ENCODE measurements at places on chromosomes 6 and 20. TPM values are rescaled to one million over a fixed set of nuclear protein-coding genes. Genes with fewer than 3 reads are reported as not detected.
A peak's percentile ranks its signal among the peaks of the same experiment; 100 is the strongest.

TAGAP gene
- 4.2 TPM for total RNA-seq

DNA sequence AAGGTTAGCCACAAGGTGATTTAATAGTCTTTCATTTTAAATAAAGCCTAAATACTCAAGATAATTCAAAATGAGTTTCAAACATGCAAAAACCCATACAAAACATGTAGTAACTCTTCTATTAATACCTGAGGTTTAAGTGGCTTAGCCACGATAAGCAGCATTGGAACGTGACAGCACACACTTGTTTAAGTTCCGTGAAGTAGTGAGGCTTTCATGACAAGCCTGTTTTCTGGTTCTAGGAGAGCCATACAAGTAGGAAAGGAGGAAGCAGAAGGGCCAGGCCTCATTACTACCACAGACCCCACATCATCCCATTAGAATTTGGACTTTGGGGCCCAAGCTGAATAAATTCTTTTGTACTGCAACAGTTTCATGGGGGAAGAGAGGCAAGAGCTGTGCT is 54.3 kb upstream of the PRND start:
- DNase-seq = no peak

DNA sequence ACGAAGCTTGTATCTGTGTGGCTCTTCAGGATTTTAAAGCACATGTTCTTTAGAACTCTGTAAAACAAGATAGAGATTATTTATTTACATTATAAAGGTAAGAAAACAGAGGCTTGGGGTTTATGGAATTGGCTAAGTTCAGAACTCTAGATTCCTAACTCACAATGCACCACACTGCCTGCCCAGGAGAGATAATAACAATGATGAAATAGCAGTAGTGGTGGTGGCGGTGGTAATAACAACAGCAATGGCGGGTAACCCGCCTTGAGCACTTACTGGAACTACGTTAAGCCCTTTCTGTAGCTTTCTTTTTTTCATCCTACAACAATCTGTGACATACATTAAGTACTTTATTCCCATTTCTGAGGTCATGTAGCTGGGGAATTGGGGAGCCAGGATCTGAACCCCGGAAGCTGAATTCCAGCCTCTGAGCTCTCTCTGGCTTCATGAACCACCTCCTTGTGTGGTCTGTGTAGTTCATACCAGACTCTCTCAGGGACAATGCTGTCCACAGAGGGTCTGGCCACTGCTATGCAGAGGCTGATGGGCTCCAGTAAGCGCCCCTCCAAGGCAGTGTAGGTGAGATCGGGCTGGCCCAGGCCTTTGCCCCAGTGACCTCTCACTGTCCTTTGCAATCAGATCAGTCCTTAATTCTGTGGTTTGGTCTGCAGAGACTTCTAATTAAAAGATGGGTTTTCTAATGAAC is 260.9 kb downstream of the SLC24A3 start:
- no peak for DNase-seq

DNA sequence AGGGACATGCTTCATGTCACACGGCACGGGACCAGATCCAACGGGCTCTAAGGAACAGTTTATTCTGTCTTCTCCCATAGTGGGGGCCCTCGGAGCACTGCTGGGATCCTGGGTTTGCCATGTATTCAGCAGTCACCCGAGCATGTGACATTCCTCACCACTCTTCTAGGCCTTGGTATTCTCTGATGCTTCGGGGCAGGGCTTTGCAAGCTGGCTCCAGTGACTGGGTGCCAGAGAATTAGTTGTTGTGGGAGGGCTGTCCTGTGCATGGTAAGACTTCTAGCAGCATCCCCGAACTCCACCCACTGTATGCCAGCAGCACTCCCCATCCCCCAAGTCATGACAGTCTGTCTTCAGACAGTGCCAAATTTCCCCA is 5.4 kb downstream of the CCN5 start:
- no peak for DNase-seq

EYA2 gene
- 18.0 TPM for total RNA-seq

- no peak for DNase-seq
Observed at GRCh38 chr6:36873115-36873514, 1.5 kb downstream of the PPIL1 start.

DNA sequence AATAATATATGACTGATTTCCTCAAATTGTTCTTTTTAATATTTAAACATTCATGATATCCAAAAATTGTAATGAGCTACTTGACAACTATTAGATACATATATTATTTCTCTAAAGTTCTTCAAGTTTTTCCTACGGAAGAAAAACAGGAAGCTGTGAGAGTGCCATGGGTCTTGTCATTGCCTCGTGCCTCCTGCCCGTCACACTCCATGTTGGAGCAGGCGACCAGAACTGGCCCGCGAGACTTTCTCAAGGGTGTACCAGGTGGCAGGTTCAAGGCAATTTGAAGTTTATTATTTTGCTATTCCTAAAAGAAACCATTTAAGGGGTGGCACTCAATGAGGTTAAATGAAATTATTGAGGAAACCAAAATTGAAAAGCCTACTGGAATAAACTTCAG is 337.2 kb downstream of the HACE1 start:
- no peak for DNase-seq

FOXA2 gene
- total RNA-seq = not detected

DNA sequence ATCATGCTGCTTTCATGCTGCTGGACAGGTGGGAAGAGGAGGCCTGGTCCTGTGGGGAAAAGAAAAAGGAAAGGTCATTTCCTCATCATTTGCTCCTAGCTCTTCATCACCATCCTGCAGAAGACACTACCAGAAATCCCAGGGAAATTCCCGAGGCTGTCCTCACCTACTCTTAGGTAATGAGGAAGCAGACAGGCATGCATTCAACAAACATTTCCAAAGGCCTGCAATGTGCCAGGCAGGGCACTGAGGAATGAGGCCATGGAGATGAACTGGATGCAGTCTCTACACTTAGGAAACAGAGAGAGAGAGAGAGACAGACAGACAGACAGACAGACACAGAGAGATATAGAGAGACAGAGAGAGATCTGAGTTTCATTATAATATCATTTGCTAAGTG is 83.0 kb upstream of the MRPS10 start:
- no peak for DNase-seq

- DNase-seq = no peak
Observed at GRCh38 chr6:34046617-34047016, 99.3 kb downstream of the GRM4 start.

DNA sequence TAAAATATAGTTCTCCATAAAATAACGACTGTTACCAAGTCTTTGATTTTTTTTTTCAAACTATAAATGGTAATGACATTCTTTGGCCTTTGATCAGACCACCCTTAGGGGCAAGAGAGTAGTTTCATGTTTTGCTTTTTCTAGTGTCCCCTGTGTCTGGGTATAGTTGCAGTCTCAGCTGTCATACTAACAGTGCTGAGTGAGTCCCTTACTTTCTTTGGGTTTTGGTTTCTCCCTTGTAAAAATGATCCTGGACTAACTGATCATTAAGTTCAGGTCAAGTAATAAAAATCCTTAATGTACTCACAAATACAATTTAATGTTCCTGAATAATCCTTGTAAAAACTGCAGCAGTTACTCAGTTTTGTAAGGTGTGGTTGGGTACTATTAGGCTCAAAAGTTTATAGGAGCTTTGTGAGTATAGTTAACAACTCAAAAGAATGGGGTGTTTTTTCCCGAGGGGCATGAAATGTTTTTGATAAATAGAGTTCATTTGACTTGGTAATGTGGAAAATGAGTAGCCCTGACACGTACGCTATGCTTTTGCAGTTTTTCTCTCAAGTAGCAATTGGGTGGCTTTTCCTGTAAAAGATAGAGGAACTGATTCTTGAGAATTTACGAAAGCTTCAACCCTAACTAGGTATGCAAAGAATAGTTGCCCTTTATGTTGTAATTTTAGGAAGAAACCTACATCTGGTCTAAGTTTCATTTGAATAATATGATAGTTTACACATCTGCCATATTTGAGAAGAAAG is 6.2 kb downstream of the PTPN1 start:
- no peak for DNase-seq

C6orf132 gene
- 3.0 TPM for total RNA-seq

GRCh38 chr6:119340796-119341487 is 8.6 kb downstream of the MAN1A1 start:
- no peak for DNase-seq

- DNase-seq = no peak
Observed at GRCh38 chr20:23048283-23049200, 930 bp downstream of the THBD start.

GRCh38 chr6:132298344-132298949 is 102.8 kb downstream of the MOXD1 start:
- peak; percentile 30 for DNase-seq

SIRPB2 gene
- total RNA-seq = 30.3 TPM

DNA sequence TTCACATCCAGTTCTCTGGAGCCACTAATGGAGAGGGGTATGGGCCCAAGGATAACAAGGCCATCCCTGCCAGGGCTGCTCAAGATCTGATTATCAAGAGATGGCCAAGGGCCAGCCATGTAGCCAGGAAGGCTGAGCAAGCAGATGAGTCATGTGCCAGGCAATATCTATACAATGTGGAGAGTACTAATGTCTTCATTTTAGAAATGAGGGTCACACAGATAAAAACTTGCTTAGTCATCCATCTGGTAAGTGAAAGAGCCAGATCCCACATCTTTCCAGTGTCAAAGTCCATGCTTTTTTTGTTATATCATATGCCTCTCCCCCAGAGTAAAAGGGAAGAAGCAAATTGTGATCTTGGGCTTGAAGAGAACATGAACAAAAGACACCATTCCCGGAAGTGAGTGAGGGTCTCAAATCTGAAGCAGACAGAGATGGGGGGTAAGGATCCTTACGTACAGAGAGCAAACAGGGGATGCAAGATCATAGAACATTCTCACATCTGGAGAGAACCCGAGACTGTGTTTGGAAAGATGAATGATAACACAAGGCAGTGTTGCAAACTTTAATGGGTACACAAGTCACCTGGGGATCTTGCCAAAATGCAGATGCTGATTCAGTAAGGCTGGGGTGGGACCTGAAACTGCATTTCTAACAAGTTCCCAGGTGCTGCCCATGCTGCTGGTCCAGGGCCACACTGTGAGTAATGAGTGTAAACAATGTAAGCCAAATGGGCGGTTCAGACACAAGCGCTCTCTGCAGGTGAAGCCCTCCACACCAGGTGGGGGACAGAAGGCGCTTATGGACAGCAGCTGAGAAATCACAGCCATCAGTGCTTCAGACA is 20.0 kb upstream of the GSTA3 start:
- DNase-seq = no peak

GRCh38 chr6:137651591-137652335 is 157.6 kb upstream of the OLIG3 start:
- no peak for DNase-seq

- DNase-seq = no peak
Observed at GRCh38 chr6:100618351-100618671, 153.6 kb upstream of the SIM1 start.

- DNase-seq = no peak
Observed at GRCh38 chr20:46293084-46293483, 15.2 kb downstream of the CDH22 start.

DNA sequence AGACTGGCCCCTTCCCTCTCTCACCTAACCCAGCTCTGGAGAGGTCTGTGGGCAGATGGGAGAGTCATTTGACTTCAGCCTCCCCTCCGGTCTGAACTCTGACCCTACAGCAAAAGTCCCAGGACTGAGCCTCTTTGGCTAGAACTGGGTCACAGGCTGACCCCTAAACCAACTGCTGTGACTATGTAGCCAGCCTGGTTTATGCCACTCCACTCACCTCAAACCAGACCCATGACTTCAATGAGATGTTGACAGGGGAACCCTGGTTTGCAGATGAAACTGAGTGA is 864 bp upstream of the OSBPL2 start:
- DNase-seq = no peak

- DNase-seq = no peak
Observed at GRCh38 chr6:25960734-25961133, 1.9 kb upstream of the TRIM38 start.

DNA sequence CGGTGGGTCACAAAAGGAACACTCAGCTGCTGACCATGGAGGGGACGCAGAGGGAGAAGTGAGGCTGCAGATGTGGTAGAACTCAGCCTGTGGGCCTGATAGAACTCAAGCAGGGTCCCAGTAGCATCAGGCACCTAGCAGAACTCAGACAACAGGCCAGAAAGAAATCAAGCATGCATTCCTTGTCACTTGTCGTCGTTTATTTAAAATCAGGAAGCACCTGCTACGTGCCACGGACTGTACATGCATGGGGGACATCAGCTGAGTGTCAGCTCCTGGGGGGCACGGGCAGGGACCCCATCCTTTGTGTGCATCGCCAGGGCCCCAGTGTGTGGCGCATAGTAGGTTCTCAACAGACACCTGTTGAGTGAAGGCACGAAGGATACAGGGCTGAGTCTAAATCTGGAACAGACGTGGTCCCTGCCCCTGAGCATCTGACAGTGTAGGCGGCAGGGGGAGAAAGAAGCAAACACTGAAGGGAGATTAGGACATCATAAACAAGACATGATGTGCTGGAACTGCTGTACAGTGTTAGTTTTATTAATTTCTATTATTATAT is 32.5 kb downstream of the UQCC2 start:
- DNase-seq = no peak

- no peak for DNase-seq
Observed at GRCh38 chr6:149445573-149445972, 39.2 kb downstream of the ZC3H12D start.

DNA sequence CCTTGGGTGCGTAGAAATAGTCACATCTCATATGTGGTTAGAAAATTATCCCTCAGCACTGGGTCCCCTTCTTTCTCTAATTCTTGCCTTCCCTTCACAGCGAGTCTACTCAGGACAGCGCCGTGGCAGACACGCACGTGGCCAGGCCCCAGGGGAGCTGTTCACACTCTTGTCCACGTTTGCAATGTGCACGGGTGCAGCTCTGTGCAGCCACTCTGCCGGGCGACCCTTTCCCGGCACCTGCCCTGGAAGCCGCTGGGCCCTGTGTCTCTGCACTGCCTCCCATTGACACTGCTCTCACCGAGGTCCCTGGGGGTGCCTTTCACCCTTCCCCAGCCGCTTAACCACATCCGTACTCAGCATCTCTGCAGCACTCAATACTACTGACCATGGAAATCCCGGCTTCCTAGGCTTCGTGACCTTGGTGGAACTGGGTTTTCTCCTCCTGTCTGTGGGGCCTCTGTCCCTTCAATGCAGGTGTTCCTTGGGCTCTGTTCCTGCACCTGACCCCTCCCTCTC is 104.9 kb downstream of the DACT2 start:
- DNase-seq = no peak

GRCh38 chr6:1817033-1817761 is 207.5 kb downstream of the FOXC1 start:
- no peak for DNase-seq

DNA sequence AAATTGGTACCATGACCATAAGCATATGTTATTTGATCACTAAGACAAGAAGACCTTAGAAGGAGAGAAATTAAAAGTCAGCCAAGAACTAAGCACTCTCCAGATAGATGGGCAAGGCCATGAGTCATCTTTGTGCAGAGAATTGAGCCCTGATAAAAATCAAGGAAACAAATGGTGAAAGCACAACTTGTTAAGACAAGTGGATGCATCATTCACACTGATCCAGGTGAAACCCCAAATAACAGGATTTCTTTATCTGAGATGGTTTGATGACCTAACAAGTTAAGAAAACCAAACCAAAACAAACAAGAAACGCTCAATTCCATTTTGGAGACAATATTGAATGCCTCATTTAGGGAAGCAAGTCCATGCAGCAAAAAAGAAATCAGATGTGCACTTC is 121.6 kb downstream of the ADAT2 start:
- DNase-seq = no peak

- DNase-seq = no peak
Observed at GRCh38 chr20:12177657-12178293, 260.1 kb downstream of the BTBD3 start.

JARID2 gene
- 17.5 TPM for total RNA-seq

Measured in omental fat pad (tissue), 4 donors.